SIG-M5 (cell line): ENCODE measurements at places on chromosomes 7 and 10.

DNA sequence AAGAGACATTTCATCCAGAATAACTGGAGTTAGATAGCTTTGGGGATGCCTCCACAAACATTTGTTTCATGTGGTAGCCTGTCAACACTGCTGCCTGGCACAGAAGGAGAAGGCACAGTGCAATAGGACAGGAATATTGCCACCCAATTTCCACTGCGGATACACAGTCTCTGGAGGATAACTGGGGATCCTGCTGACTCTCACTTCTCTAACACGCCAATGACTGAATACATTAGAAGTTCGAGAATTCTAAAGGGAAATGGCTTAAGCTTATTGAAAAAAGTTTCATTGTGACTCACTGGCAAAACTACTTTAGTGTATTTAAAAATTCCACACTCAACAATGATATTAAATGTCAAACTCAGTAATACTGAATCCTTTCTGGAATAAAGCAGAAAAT is 12.9 kb downstream of the ARL3 start:
- DNase-seq = no peak

GRCh38 chr10:72911758-72912157 is 18.2 kb downstream of the OIT3 start:
- no peak for DNase-seq

GRCh38 chr7:152752200-152752912 is 7.2 kb upstream of the ACTR3B start:
- DNase-seq = no peak

- DNase-seq = no peak
Measured at GRCh38 chr7:157824819-157825121, 488.0 kb downstream of the DNAJB6 start.

- DNase-seq = no peak
Measured at GRCh38 chr10:2772816-2773631, 294.3 kb upstream of the PFKP start.

- DNase-seq = no peak
Measured at GRCh38 chr7:127905491-127906330, 125.5 kb downstream of the LRRC4 start.

GRCh38 chr10:86283466-86284287 is 82.9 kb downstream of the GRID1 start:
- no peak for DNase-seq

DNA sequence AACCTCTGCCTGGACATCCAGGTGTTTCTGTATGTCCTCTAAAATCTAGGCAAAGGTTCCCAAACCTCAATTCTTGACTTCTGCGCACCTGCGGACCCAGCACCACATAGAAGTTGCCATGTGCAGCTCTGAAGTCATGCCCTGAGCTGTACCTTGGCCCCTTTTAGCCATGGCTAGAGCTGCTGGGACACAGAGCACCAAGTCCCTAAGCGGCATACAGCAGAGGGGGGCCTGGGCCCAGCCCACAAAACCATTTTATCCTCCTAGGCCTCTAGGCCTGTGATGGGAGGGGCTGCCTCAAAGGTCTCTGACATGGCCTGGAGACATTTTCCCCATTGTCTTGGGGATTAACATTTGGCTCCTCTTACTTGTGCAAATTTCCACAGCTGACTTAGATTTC is 14.6 kb downstream of the TMEM243 start:
- no peak for DNase-seq

GRCh38 chr10:125265579-125265955 is 105.2 kb upstream of the CTBP2 start:
- DNase-seq = no peak

- no peak for DNase-seq
Measured at GRCh38 chr10:35194906-35195305, 68.3 kb downstream of the CREM start.

- DNase-seq = no peak
Measured at GRCh38 chr10:93190372-93190771, 116.7 kb downstream of the CYP26A1 start.

- DNase-seq = no peak
Measured at GRCh38 chr7:57772126-57772924, 322.3 kb downstream of the ZNF716 start.

GRCh38 chr7:154696556-154696955 is 306.4 kb downstream of the PAXIP1 start:
- DNase-seq = no peak

GRCh38 chr7:41164440-41164839 is 538.5 kb downstream of the INHBA start:
- no peak for DNase-seq

DNA sequence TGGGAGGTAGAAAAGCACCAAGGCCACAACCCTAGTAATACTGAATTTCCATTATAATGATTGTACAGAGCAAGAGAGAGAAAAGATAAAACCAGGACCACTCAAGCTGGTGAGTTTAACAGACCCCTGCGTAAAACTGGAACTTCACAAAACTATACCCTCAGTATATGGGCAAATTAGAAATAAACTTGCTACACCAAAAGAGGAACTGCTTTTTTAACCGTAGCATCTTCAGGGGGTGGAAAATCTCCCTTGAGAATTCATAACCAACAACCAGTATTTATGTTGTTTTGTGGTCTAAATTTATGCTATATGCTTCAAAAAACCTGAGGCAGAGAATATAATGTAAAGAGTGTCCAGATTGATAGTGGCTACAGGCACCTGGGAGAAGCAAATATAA is 171.2 kb downstream of the SGMS1 start:
- DNase-seq = no peak

DNA sequence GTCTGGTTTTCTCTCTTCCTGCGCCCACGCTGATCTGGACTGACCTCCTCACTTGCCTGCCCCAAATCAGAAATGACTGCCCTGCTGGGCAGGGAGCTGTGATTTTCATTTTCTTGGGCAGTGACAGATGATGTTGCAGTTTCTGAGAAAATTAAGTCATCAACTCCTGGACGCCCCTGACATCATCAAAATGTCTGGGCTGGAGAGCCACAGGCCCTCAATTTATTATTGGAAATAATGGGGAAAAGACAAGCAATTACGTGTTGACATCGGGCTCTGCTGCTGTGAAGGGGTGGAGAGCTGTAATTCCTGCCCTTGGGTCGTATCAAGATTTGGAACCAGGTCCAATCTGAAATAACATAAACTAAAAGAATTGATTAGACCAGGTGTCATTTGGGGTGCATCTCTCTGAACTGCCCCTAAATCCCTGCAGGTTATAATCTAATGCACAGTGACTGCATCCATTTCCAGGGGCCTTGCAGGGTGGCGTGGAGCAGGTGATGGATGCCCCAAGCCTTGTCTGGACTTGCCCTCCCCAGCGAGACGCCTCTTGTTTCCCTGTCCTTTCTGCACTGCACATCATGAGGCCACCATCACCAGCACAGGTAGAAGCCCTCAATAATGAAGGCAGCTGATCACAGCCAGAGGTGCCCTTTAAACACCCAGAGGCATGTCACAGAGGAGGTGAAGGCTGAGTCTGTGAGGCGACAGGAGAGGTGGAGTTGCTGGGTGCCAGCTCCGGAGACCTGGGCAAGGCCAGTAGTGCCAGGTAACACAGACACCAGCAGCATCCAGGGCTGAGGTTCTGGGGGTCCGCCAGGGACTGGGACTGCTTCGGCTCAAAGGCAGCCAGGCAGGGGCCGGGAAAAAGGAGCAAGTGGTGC is 98.7 kb downstream of the HTR5A start:
- DNase-seq = no peak

- no peak for DNase-seq
Measured at GRCh38 chr10:100741378-100742075, 3.9 kb upstream of the PAX2 start.

DNA sequence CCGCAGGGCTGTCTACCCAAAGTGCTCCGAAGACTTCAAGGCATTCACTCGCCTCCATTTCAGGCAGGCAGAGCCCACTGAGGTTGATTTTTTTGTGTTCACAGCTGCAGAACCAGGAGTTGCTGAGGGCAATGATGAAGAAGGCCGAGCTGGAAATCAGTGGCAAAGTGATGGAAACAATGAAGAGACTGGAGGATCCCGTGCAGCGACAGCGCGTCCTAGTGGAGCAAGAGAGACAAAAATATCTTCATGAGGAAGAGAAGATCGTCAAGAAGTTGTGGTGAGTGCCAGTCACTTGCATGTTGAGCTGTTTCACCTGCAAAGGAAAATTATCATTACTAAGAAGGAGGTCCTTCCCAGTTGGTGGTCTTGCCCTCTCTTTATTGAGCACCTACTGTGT is 210.5 kb downstream of the ARHGAP21 start:
- no peak for DNase-seq

DNA sequence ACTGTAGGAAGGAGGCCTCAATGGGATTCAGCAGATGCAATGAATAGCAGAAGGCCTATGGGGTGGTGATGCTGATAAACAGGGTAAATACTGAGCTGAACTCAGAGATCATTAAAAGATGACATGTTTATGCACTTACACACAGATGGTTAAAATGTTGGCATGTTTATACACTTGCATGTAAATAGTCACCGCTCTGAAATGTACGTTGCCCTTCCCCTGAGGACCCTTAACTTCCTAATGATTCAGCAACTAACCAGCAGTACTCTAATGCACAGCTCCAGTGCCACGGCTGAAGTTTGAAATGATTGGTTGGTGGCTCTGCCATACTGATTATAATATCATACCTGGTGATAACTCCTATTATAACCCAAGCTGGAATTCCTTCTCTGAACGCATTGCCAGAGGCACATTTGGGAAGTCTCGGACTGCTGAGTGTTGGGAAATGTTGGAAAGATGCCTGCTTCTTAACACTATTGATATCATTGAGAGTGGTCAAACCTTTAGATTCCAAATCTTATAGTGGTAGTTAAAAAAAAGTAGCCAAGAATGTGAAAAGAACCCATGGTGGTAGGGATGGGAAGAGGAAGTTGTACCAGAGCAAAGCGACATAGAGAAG is 3.7 kb upstream of the CAV1 start:
- DNase-seq = no peak

GRCh38 chr10:3363311-3364045 is 190.9 kb upstream of the PITRM1 start:
- no peak for DNase-seq

GRCh38 chr7:17139081-17139480 is 159.4 kb upstream of the AHR start:
- no peak for DNase-seq

GRCh38 chr7:18552943-18553604 is 57.5 kb downstream of the HDAC9 start:
- DNase-seq = no peak

DNA sequence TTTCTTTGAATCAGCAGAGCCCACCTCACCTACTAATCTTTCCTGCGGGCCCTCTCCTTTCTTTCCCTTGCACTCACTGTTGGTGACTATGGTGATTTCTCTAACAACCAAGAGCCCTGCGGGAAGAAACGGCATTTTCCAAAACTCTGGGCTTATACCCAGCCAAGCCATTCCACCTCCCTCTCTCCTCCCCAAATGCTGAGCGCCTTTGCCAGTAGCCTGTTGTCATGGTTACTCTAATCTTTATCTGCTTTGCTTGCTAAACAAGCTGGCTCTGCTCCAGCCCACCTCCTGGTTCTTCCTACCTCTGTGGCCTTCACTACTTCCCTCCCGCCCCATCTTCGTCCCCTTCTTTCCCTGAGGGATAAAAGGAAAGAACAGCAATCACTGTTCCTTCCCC is 86.7 kb downstream of the DGKI start:
- DNase-seq = no peak

GRCh38 chr10:120115959-120116358 is 223.4 kb downstream of the SEC23IP start:
- no peak for DNase-seq

DNA sequence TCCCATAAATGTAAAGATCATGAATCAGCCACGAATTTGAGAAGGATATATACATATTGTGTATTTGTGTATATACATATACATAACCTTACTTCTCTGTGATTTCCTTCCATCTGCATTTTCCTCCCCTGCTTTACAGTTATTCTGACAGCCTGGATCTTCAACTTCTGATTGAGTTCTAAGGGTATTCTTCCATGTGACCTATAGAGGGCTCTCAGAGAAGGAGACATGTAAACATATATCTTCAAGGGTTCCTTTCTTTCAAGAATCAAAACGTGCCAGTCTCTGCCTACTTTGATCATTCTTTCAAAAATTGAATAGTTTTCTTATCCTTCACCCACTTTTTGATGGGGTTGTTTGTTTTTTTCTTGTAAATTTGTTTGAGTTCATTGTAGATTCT is 453.7 kb upstream of the POT1 start:
- DNase-seq = no peak

GRCh38 chr7:30255064-30255769 is 29.2 kb upstream of the ZNRF2 start:
- DNase-seq = no peak

GRCh38 chr10:114252883-114253282 is 13.8 kb downstream of the VWA2 start:
- DNase-seq = no peak

- DNase-seq = no peak
Measured at GRCh38 chr7:50095634-50096033, 2.6 kb upstream of the ZPBP start.

DNA sequence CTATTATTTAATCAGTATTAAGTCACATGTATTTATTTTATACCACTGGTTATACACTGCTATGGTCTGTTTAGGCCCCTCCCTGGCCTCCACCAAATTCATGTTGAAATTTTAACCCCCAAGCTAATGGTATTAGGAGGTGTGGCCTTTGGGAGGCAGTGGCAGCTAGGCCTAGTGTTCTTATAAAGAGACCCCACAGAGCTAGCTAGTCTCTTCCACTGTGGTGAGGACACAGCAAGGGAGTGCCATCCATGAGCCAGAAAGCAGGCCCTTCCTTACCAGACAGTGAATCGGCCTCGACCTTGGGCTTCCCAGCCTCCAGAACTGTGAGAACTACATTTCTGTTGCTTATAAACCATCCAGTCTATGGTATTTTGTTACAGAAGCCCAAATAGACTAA is 28.7 kb downstream of the RBM48 start:
- no peak for DNase-seq
